ENCODE measurements at places on chromosomes 3 and 15. TPM values are rescaled to one million over a fixed set of nuclear protein-coding genes. Genes with fewer than 3 reads are reported as not detected.

DNA sequence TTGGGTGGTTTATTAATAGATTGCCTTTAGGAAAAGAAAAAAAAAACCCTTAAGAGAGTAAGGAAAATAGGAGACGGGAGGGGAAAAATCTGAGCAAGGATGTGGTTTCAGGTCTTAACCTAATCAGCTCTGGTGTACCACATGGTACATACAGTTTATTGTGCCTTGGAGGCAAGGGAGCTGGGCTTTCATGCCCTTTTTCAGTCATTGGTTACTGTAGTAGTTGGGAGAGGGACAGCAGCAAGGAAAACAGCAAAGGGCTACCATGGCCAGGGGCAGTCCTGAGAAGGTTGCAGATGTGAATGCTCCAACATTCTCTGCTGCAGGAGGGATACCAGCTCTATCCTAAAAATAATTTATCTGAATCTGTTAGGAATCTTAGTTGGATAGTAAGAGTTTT is 5.9 kb downstream of the CMC1 start:
- DNase-seq = no peak

HIGD2B gene
- total RNA-seq = not detected

FANCD2OS gene
- total RNA-seq = not detected

- DNase-seq = no peak
Observed at GRCh38 chr3:36591959-36592358, 172.4 kb downstream of the DCLK3 start.

GRCh38 chr3:72043204-72044133 is 258.5 kb upstream of the PROK2 start:
- no peak for DNase-seq

- no peak for DNase-seq
Observed at GRCh38 chr3:111582120-111582474, 13.0 kb downstream of the ZBED2 start.

GPR62 gene
- total RNA-seq = 0.55 TPM

GRCh38 chr3:134473868-134474546 is 11.8 kb downstream of the ANAPC13 start:
- DNase-seq = peak; percentile 84

NR2E3 gene
- total RNA-seq = 3.0 TPM

- no peak for DNase-seq
Observed at GRCh38 chr15:60740787-60741354, 261.9 kb upstream of the ICE2 start.

GRCh38 chr15:98419173-98419780 is 229.1 kb upstream of the IGF1R start:
- DNase-seq = no peak

KIF7 gene
- total RNA-seq = 6.1 TPM

DNA sequence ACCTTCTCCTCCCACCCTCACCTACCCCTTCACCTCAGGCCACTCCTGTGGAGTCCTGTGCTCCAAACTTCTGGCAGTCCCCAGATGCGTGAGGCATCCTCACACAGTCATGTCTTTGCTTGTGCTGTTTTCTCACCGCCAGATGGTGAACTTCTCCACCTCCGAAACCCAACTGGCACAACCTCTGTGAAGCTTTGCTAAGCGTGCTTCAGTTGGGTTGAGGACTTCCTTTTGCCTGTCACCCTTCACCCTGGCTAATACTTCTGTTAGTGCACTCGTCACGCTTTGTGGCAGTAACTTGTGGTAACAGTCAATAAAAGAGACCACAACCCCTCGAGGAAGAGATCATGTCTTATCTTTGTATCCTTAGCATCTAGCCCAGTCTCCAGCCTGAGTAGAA is 42.0 kb upstream of the SKOR1 start:
- DNase-seq = no peak

GOLGA8O gene
- 1.4 TPM for total RNA-seq

SNX33 gene
- 51.3 TPM for total RNA-seq

CLDN11 gene
- 36.7 TPM for total RNA-seq

SAMMSON gene
- not detected for total RNA-seq

DNA sequence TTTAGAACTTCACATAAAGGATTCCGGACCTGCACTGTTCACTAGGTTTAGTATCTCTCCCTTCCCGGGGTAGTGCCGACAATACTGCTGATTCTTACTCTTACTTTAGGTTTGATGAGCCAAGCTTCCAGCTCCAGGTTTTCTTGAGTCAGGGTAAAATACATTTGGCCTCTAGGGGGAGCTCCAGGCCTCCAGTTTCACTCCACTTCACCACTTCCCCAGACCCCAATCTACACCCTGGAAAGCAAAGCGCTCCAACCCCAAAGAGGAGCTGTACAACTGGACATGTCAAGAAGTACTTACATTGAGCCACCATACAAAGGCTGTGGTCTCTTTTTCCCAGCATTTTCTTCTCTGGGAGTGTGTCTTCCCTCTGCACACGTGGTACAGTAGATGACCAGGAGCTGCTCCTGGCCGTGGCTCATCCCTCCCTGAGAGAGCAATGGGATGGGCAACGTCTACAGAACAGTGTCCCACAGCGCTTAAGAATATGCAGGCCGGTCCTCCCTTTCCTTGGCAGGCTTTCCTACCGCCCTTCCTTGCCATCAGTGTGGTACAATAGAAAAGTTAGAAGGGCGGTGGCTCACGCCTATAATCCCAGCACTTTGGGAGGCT is 93.9 kb upstream of the CCDC80 start:
- DNase-seq = peak; percentile 75

DNA sequence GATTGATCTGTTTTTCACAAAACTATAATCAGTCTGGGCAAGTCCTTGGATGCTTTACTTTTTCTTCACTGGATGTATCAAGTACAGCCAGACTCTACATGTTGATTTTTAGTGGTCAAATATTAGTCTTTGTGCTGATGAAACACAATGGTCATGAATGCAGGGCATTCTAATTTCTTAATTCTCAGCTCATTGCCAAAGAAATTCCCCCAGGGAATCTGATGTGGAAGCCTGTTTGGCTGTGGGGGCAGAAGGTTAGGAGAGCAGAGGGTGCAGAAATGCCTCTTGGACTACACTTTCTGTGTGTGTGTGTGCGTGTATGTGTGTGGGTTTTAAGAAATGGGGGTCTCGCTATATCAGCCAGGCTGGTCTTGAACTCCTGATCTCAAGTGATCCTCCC is 48.7 kb upstream of the HACD2 start:
- no peak for DNase-seq

GRCh38 chr15:57555270-57555669 is 36.4 kb upstream of the MYZAP start:
- DNase-seq = no peak

GRCh38 chr3:35223632-35224394 is 415.5 kb upstream of the ARPP21 start:
- no peak for DNase-seq

DNA sequence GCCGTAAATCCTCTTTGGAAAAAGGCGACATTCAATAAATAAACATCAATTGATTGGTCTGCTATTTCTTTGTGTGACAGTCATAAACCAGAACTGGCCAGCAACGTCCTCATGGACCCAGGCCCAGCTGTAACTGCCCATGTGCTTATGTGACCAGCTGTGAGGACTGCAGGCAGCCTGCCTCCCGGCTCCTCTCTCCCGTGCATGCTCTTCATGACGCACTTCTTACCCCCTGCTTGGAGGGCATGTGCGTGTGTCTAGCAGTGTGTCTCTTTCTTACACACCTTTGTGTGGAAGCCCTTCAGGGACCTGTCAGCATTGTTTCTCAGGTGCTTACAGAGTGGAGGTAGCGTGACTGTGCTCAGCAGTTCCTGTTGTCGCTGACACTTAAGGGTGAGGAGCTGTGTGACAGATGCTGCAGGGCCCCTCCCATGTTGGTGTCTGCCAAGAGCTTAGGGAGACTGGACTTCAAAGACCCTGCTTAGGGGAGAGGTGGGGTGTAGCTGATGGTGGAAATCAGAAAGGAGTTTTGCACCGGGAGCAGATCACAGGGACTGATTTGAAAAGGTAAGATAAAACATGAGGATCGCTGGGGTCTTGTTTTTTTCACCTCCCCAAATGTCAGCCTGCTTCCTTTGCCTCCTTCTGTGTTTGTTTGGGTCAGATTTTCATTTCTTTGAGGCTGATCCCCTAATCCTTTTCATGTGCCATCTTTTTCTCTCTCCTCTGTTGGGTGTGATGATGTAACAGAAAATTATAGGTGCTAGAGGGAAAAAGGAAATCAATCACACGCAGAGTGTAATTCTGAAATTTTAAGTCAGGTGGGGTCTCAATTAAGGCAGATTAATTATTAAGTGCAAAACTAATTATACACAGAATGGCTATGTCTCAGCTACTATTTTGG is 2.1 kb downstream of the PODXL2 start:
- no peak for DNase-seq

DNA sequence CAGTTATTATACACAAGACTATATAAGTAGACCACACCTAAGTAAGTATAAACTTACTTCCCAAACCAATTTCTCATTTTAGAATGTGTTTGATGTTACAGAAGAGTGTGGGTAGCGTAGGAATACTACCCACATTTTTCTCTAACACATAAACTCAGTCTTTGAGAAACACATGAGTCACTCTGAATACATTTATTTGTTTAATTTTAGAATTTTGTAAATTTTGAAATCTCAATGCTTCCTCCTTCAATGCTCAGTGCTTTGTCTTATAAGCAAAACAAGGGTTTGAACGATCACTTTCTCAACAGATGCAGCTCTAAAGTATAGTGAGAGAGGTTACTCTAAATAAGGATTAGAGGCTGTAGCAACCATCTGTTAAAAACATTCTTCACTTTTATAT is 700.8 kb downstream of the SI start:
- DNase-seq = no peak

DNA sequence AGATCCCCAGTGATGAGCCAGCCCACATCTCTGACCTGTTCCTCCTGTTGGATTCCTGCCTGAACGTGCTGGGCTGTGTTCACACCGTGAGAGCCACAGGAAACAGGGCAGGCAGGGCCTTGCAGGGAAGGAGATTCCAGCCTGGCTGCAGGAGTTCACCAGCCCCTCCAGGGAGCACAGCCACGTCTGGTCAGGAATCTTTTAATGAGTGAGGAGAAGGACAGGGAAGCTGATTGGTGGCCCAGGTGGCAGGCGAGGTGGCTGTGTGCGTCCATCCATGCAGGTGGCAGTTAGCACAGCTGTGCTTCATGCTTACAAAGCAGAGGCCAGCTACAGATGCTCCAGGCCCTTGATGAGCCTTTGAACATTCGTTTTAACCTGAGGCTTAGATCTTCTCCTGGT is 10.5 kb downstream of the LRRK1 start:
- no peak for DNase-seq

SLC6A20 gene
- total RNA-seq = 55.4 TPM

DNA sequence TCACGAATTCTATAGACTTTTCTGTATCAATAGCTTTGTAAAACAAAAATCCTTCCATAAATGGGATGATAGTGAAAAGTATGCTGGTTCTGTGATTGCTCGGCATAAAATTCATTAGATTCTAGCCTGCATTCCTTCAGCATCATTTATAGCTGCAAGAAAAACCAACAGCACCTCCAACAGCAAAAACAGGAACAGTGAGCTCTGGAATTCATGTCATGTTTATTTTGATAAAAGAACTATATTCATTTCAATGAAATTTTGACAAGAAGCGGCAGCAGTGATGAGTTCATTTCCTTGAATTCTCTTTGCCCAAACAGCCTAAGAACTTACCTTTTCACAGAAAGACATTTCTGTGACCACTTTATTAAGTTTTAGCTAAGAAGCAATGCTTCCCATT is 515.2 kb upstream of the CCDC54 start:
- DNase-seq = no peak

GRCh38 chr15:50176869-50177268 is 5.1 kb upstream of the SLC27A2 start:
- DNase-seq = no peak

DNA sequence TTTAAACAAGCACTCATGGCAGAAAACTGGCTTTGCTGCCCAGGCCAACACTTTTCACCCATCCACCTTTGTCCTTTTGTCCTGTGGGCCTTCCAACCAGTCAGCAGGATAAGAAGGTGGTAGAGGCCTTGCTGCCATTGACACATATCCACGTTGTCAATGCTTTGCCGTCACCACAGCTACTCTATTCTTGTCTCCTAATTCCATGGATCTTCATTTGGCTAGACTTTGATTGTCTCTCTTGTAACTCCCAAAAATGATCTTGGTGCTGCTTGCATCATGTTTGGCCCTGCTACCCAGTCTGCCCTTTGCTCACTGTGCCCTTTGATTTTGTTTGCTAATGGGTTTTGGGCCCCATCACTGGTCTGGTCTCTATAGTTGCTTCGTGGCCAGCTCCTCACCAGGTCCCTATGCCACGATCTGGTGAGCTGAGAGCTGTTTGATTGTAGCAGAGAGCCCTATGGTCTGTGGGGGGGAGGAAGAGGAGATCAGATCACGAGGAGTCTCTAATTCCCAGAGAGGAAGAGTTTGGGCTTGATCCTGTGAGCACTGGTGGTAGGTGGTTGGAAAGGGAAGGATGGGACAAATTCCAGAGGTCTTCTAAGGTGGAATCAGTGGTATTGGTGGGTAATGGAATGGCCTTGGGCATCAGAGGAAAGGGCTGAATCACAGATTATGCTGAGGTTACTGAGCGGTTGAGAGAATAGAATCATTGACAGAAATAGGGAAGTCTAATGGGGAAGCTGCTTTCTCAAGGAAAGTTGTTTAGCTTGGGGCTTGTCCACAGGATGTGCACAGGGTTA is 40.3 kb downstream of the ABHD2 start:
- DNase-seq = no peak

ST3GAL6 gene
- total RNA-seq = 5.9 TPM

C3orf49 gene
- total RNA-seq = not detected

- no peak for DNase-seq
Observed at GRCh38 chr3:32153414-32154204, 47.2 kb downstream of the GPD1L start.

GRCh38 chr3:50237754-50238548 is 1.9 kb downstream of the GNAI2 start:
- DNase-seq = peak; percentile 87

- no peak for DNase-seq
Observed at GRCh38 chr3:184619369-184619768, 57.8 kb downstream of the EPHB3 start.

DNA sequence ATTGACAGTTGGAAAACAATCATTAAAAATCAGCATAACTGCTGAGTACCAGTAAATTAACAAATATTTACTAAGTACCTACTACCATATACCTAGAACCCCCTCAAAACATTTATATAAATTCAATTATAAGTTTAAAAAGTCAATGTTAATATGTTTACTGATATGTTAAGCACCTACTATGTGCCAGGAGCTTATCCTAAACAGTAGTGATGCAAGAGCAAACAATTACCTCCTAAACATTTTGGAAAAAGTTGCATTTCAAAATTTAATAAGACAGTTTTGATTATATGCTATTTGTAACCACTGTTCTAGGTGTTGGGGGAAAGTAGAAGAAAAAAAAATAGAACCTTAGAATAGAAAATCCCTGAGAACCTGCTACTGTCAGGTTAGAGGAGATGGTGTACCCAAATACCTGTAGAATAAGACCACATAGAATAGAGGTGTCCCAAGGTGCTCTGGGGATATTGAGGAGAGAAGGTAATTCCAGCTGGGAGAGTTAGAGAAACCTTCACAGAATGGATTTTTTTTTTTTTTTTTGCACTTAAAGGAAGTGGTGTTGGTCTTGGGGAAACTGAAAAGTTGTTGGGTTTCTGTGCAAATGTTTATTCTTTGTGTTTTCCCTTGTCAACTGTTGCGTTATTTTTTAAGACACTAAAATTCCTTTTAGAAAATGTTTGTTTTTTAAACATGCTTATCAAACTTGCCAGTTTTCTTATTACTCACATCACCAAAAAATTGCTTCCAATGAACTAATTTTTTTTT is 16.0 kb downstream of the SNRK start:
- DNase-seq = no peak

TMEM43 gene
- total RNA-seq = 51.2 TPM

All from mucosa of gallbladder (tissue), 1 donor.